ENCODE measurements at places on chromosomes 7 and 10.

DNA sequence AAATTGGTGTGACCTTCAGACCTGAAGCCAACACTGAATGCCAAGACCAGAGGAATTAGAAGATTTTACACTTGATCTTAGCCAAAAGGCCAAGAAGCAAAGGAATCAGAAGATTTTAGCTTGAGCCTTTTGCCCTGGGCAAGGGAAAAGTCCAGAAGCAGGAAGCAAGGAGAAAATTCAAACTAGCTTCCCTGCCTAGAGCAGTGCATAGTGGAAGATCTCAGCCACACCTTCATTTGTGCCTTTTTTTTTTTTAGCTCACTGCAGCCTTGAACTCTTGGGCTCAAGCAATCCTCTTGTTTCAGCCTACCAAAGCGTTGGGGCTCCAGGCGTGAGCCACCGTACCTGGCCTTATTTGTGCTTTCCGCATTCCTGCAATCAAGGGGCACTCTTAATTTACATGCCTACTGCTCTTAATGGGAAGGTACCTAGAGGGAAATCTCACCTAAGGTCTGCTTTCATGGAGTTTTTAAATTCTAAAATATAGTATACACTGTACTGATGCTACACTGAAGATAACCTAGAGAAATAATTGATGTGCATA lies 8.3 kb upstream of the PIP4K2A start:
- DNase-seq, result no peak

DNA sequence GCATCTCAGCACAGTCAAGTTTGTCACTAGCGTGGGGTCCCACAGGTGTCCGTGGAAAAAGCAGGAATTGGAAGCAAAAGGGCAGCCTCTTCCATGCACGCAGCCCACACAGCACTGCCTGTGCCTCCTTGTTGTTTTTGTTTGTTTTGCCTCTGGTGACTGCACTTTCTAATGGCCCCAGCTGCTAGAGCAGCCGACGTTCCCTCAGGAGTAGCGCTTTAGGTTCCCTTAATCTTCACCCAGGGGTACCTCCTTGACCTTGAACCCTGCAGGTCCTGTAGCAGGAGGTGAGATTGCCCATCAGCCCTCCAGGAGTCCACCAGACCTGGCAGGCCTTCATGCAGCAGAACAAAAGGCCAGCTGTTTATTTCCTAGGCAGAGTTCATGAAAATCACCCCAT lies 210.1 kb downstream of the CACNB2 start:
- no peak for DNase-seq

DNA sequence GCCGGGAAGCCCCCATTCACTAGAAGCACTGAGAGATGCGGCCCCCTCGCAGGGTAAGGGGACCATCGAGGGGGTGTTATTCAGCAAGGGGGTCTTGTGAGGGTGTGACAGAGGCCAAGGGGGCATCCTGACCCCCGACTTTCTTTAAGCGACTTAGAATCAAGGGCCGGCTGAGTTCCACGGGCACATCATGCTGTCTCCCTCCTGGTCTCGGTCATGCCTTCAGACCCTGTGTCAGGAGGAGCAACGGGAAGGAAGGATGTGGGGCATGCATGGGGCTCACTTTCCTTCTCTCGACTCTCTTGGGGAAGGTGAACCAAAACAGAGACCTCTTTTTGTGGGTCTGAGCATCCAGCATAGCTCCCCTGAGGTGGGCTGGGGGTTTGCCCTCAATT lies 2.5 kb downstream of the ACSL5 start:
- DNase-seq, result no peak

- no peak for DNase-seq
These were observed 180.7 kb upstream of the GPR26 start for GRCh38 chr10:123485341-123485960.

DNA sequence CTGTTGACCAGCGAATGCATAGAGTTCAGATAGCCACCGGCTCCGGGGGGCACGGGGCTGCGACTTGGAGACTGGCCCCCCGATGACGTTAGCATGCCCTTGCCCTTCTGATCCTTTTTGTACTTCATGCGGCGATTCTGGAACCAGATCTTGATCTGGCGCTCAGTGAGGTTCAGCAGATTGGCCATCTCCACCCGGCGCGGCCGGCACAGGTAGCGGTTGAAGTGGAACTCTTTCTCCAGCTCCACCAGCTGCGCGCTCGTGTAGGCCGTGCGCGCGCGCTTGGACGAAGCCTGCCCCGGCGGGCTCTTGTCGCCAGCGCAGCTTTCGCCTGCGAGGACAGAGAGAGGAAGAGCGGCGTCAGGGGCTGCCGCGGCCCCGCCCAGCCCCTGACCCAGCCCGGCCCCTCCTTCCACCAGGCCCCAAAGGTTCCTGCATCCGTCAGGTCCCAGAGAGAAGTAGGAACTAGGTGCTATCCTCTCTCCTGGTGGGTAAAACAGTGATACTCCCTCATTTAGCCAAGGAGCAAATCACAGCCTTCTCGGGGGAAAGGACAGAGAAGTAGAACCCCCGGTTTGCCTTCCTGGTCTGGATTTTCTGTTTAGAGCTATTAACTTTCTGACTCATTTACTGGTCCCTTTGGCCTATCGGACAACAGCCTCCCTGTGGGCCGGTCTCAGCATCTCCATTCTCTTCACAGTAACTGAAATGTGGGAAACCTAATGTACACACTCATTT lies 6.1 kb upstream of the HOXA2 start:
- no peak for DNase-seq

GRCh38 chr10:58291538-58292174 lies 22.7 kb downstream of the CISD1 start:
- DNase-seq, result peak; percentile 56

- DNase-seq, result peak; percentile 58
These were observed 156.9 kb upstream of the PCBD1 start for GRCh38 chr10:71045204-71045809.

DNA sequence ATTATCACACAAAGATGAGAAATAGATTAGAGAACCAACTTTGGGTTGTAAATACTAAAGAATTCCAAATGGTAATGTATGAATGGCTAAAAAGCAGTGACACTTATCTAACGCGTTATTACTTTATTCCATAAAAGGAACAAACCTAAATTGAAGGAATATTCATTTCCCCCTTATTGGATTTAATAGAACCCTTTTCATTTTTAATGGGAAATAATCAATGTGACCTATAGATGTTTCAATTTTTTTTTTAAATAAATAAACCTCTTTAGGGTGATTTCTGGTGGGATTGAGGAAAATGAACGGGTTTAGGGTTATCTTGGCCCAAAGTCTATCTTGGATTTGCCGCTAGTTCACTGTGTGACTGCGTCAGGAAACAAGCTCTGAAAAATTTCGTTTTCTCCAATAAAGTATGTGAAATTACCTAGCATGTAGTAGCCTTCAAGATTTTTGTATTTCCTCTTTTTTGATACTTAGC lies 1.9 kb upstream of the ACBD5 start:
- DNase-seq, result no peak

DNA sequence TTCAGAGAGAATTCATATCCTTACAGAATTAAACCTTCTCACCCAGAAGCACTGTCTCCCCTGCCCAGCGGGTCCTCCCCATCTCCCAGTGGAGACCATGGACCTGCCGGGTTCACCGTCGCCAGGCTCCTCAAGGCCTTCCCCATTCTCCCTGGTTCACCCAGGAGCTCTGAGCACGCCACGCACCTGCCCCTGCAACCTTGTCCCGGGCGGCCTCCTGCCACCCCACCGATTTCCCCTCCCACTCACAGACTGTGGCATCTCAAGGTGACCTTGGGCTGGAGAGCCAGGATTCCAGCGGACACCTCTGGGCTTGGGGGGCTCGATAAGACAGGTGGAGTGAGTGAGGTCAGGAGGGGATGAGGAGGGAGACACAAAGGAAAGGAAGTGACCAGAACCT lies 135.3 kb downstream of the PTPRN2 start:
- no peak for DNase-seq

- DNase-seq, result no peak
These were observed 196.0 kb upstream of the TMEM72 start for GRCh38 chr10:44715136-44715535.

DNA sequence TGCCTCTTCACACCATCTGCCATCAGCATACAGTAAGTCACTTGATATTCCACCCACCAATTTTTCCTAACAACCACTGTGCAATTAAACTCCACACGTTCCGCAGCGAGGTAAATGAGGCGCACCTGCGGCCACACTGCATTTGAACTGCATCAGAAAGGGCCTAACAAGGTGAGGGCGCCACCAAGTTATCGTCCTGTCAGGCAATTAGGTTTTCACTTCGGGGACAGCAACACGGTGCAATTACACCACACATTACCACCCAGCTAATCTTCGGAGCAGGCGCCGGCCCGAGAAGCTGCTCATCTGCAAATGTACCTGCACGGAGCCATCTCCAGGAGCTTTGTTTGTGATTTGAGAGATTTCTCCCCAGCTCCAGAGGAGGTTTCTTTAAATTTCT lies 84.4 kb downstream of the EBF3 start:
- DNase-seq, result no peak

- no peak for DNase-seq
These were observed 36.2 kb upstream of the MNX1 start for GRCh38 chr7:157046681-157047080.

GRCh38 chr7:20298486-20298901 lies 32.2 kb upstream of the ITGB8 start:
- no peak for DNase-seq

- no peak for DNase-seq
These were observed 20.0 kb downstream of the LRRD1 start for GRCh38 chr7:92158660-92159575.

DNA sequence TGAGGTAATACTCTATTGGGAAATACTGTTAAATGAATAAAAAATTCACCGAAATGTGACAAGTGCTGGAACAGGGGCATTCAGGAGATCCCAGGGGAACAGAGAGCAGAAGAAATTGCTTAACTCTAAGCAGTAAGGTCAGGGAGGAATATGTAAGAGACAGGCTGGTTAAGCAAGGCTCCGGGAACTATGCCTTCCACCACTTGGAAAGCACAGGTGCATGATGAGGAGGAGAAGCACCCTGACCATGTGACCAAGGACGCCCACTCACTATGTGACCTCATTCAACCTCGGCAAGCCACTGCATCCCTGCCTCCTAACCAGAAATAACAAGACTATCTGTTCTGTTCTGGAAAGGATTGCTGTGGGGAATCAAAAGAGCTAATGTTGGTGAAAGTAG lies 218.4 kb downstream of the ELMO1 start:
- peak; percentile 93 for DNase-seq

- DNase-seq, result no peak
These were observed 262.5 kb upstream of the SORCS1 start for GRCh38 chr10:107427016-107427415.

GRCh38 chr7:139701908-139702307 lies 75.9 kb downstream of the HIPK2 start:
- no peak for DNase-seq

- DNase-seq, result no peak
These were observed 8.3 kb upstream of the MMP21 start for GRCh38 chr10:125783957-125784356.

- peak; percentile 67 for DNase-seq
These were observed 235.7 kb downstream of the AGMO start for GRCh38 chr7:15326044-15326644.

- DNase-seq, result no peak
These were observed 35.8 kb upstream of the SDHAF3 start for GRCh38 chr7:97081521-97082300.

DNA sequence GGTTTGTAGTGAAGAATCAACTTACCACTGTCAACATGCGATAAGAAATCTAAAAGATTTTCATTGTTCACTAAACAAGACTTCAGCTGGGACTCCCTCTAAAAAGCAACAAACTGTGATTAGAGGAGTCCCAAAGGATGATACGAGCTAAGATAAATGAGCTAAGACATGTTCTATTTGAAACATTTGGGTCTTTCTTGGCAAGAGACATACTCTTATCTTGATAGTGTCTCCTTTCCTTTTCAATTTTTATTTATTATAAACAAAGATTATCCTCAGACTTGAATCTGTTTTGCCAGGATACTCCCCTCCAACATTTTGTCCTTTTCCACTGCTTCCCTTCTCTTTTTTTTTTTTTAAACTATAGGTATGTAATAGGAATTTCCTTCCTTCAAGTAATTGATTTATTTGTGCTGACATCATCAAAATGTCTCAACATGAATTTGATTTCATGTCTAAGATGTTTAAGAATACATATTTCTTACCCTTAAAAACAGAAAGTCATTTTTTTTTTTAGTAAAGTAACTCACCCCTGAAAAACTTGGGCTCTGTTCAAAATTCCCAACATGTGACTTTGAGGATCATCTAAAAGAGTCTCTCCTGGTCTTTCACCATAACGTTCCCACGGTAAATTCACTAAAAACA lies 158.4 kb upstream of the NRP1 start:
- DNase-seq, result no peak

- peak; percentile 92 for DNase-seq
These were observed at the start of gene LDB1 for GRCh38 chr10:102120142-102120990. TSS of gene LDB1 (minus strand) at chr10:102120368. CDS start at chr10:102120110, 258 bp downstream.

DNA sequence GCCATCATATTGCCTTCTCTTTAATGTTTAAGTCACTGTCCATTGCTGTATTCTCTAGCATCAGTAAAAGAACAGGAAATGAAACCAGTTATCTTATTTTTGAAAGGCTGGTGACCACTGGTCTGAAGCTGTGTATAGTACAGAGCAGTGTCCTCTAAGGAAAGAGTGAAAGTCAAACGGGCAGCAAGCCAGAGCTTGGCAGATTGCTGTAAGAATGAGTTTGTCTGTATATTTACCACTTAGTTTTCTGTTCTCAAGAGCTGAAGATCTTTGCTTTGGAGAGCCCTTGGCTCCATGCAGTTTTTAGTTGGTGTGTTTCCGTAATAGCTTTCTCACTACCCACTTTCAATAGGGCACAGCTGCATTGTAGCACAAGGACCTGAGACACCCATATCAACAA lies 31.9 kb downstream of the PCBD1 start:
- peak; percentile 39 for DNase-seq

DNA sequence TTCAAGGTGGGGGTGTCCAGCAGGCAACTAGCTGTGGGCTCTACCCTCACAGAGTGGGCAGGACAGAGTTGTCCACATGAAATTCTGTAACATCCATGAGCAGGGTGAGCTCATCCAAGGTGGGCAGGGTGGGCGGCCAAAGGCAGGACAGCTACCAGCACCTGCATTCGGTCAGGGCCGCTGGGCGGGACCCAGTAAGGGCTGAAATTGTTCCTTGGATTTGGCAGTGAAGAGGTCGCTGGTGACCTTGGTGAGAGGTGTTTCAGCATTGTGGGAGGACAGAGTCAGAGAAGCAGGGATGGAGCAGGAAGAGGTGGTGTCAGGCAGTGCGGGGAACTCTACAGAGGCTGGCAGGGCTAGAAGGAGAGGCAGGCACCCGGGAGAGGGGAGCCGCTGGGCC lies 23.9 kb downstream of the ADCYAP1R1 start:
- DNase-seq, result no peak

DNA sequence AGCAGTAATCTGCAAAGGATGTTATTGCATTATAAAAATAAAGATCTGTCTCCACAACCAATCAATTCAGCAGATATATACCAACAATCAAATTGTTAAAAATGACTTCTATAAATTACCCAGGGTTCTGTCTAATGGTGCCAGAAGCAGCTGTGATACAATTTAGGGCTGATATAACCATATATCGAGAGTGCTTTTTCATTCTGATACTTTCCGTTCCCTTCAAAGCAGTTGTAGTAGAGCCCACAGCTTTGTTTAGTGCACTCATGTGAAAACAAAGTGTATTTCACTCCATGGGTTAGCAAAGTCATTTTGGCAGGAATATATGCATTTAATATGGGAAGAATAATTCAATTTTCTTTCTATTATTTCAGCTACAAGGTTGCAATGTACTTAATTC lies 83.1 kb upstream of the CHCHD3 start:
- DNase-seq, result no peak

GRCh38 chr7:3923307-3923918 lies 622.4 kb downstream of the SDK1 start:
- no peak for DNase-seq

All from pons (tissue), 1 donor.